ENCODE measurements at places on chromosomes 1 and 21.

DNA sequence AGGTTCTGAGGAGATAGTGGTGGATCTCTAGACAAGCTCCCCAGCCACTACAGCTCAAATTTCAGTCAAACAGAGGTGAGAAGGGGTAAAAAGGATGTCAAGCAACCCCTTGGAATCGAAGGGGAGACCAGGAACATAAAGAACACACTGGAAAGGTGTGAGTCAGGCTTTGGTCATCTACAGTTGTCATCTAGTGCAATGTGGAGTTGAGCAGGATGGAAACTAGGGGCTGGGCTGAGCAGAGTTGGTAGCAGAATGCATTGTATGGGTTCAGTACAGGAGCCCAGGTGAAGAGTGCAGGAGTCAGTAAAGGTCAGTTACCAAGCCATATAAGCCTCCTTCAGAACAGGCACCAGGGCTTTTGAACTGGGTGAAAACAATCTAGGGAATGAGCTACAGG, 52.7 kb upstream of the VAV3 start:
- DNase-seq: no peak

DNA sequence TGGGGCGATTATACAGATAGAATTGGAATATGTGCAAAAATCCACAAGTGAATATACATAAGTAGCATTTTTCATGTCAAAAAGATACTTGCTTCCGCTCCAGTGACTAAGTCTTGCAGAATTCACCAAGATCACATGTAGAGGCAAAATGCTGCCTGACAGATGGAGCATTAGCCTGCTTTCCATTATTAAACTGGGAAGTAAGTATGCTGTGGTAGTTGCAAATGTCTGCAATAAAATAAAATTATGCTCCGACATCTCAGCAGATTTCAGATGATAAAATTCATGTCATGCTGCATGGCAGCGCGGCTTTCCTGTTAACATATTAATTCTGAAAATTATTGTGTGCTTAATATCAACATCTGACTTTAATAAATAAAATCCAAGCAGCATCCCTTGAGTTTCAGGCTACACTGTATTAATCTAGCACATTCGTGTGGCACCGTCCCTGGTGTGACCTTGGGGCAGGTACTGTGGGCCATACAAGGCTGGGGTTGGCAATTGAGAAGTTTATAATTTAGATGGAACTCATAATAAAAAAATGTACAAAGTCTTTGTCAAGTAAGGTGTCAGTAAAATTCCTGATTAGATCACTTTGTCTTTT, 366.4 kb upstream of the ZP4 start:
- no peak for DNase-seq

GRCh38 chr1:152169366-152170025, 10.5 kb upstream of the RPTN start:
- DNase-seq: no peak

- DNase-seq: no peak
Measured at GRCh38 chr1:204198348-204199340, 2.4 kb upstream of the KISS1 start.

GRCh38 chr1:114032271-114033215, 53.3 kb downstream of the OLFML3 start:
- DNase-seq: no peak

DNA sequence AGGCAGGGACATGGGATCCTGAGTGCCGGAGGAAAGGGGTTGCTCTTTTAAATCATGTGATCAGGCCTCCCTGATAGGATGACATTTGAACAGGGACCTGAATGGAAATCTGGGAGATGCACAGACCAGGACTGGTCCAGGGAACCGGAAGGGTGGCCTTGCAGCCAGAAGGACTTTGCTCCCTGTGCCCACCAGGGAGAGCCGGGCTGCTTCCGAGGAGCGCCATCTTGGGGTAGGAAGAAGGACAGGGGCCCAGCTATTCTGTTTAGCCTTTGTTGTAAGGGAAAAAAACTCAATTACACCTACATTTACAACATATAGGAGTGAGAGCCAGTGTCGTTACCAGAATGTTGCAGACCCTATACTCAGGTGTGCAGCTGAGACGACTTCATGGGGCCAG, 5.5 kb downstream of the KLHDC7A start:
- DNase-seq: no peak

DNA sequence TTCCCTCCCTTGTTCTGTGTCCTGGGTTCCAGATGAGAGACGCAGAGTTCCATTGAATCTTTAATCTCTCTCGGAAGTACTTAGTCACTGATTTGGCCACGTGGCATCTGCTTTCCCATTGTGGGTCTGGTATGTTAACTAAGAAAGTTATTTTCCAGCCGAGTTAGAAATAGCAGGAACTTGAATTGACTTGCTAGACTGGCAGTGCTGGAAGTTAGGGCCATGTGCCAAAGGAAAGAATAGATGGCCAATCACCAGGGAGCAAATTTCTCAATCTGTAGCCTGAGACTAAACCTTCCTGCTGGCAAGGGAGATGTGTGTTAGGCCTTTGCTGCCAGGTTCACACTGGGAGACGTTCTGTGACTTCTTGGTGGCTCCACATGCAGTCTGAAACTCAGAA, 24.2 kb upstream of the SLFNL1 start:
- DNase-seq: no peak

- DNase-seq: no peak
Measured at GRCh38 chr1:36514501-36514900, 31.8 kb upstream of the CSF3R start.

DNA sequence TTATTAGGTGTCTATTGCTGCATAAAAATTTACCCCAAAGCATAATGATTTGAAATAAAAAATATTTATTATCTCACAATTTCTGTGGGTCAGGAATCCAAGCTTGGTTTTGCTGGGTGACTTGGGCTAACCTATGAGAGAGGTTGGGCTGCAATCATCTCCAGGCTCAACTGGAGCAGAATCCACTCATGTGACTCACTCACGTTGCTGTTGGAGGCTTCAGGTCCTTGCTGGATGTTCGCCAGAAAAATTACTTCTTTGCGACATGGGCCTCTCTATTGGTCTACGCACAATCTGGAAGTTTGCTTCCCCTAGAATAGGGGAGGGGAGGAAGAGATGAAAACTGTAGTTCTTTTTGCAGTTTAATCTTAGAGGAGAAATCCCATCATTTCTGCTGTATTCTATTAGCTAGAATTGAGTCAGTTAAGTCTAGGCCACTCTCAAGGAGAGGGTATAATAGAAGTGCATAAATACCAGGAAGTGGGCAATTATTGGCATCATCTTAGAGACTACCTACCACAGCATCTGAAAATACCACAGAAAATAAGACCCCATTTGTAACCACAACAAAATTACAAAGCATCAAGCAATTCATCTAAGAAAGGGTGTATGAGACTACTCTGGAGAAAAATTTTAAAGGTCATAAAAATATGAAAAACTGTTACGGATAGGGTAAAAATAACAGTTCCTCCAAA, 5.7 kb upstream of the FASLG start:
- no peak for DNase-seq

GRCh38 chr1:67194209-67194863, 28.1 kb downstream of the IL23R start:
- DNase-seq: no peak

- no peak for DNase-seq
Measured at GRCh38 chr1:176205332-176205914, 1.7 kb downstream of the COP1 start.

- no peak for DNase-seq
Measured at GRCh38 chr1:111252786-111253185, 25.3 kb downstream of the CHI3L2 start.

DNA sequence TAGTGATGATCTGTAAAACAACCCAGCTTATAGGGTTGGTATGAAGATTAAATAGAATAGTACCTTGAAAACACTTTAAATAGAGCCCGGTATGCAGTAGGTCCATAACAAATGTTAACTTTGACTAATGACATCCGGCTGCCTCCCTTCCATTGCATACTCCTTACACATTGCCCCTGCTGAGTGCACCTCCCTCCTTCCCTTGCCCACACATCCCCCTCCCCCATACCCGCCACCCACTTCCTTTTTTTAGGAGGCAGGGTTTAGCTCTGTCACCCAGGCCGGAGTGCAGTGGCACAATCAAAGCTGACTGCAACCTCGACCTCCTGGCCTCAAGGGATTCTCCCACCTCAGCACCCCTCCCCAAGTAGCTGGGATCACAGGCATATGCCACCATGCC, 24.4 kb upstream of the ZC3H12A start:
- no peak for DNase-seq

Data from RWPE2 (cell line).